ENCODE measurements at places on chromosomes 3 and 15. TPM values are rescaled to one million over a fixed set of nuclear protein-coding genes. Genes with fewer than 3 reads are reported as not detected.
A peak's percentile ranks its signal among the peaks of the same experiment; 100 is the strongest.

DNA sequence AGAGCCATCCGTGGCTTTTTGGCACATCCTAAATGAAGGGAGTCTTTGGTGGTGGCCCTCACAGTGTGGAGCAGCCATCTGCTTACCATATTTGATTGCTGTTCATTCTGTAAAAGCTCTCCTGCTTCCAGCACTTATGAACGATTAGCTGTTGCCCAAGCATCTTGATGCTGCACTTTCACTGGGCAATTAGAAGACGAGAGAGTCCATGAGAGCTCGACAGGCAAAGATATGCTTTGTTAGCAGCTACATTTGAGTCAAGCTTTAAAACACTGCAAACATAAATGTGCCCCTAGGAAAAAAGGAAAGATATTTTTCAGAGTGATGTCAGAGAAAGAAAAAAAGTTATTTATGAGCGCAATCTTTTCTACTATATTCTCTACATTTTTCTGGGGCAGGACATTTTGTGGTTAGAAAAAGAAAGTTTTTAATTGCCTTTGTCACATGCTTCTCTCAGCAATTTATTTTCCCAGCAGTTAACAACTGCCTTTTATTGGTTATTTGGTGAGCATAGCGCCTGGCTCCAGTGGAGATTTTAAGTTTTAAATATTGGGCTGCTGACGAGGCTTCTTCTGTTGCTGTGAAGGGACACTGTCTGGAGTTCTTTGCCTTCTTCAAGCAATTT lies 468.4 kb downstream of the C3orf38 start:
- no peaks in the 10 kb centered on the region for H3K36me3 ChIP-seq
- H3K27me3 ChIP-seq, result no peaks in the 10 kb centered on the region
- no peak overlapping the region for H3K27ac ChIP-seq
- no peak overlapping the region for H3K4me3 ChIP-seq
- DNase-seq, result no peak

- DNase-seq, result no peak
- no peak overlapping the region for H3K27ac ChIP-seq
- no peaks in the 10 kb centered on the region for H3K36me3 ChIP-seq
- no peak overlapping the region for H3K4me3 ChIP-seq
- H3K4me1 ChIP-seq, result no peaks in the 10 kb centered on the region
- H3K27me3 ChIP-seq, result no peaks in the 10 kb centered on the region
Measured at GRCh38 chr3:41532976-41533375, 333.7 kb downstream of the CTNNB1 start.

Gene CACNA2D3
- total RNA-seq, result not detected

- no peak overlapping the region for H3K4me3 ChIP-seq
- DNase-seq, result no peak
- no peaks in the 10 kb centered on the region for H3K4me1 ChIP-seq
- no peaks in the 10 kb centered on the region for H3K27me3 ChIP-seq
Measured at GRCh38 chr3:64621726-64622395, 65.9 kb downstream of the ADAMTS9 start.

- H3K27me3 ChIP-seq, result no peaks in the 10 kb centered on the region
- DNase-seq, result no peak
- H3K36me3 ChIP-seq, result peaks cover 5% of the 10 kb centered on the region
- H3K27ac ChIP-seq, result peak overlapping the region; percentile 70
- peaks cover 83% of the 10 kb centered on the region for H3K4me1 ChIP-seq
Measured at GRCh38 chr3:31227131-31227562, 305.6 kb upstream of the STT3B start.

DNA sequence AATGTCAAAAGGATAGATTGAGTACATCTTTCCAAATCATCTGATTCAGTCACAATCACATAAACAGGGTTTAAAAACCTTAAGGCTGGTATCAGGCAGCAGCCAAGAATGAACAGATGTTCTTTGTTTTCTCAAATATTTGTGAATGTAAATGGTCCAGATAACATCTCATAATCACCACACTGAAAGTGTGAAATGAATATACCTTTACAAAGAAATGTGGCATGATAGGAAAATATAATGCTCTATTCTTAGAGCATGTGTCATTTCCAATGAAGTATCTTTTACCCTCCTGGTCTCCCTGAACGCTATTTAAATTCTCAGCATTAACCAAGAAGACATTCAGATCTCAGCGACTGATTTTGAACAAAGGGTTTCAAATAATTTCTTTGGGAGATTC lies 8.8 kb upstream of the ACTC1 start:
- H3K36me3 ChIP-seq, result no peaks in the 10 kb centered on the region
- no peaks in the 10 kb centered on the region for H3K4me1 ChIP-seq
- no peak overlapping the region for H3K4me3 ChIP-seq
- no peak for DNase-seq
- no peak overlapping the region for H3K27ac ChIP-seq

Gene ZBTB47
- 1.4 TPM for total RNA-seq

- H3K4me1 ChIP-seq, result peaks cover 5% of the 10 kb centered on the region
- no peaks in the 10 kb centered on the region for H3K36me3 ChIP-seq
- H3K27ac ChIP-seq, result no peak overlapping the region
- peaks cover 61% of the 10 kb centered on the region for H3K27me3 ChIP-seq
- DNase-seq, result no peak
Measured at GRCh38 chr3:129974833-129975704, 549 bp downstream of the TRH start.

DNA sequence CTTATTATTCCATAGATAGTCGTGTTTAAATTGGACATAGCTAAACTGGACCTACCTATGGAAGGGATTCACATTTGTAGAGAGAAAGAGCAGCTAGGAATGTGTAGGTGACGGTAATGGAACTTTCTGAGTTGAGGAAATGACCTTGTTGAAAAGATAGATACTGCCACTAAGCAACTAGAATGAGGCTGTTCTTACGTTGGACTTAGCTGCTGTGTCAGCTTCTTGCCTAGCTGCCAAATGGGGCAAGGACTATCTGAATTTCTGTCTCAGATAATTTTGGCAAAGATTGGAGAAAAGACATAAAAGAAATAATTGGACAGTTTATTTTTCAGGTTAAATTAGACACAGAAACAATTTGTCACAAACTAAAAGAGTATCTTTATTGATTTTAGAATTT lies 68.8 kb downstream of the MEF2A start:
- no peak overlapping the region for H3K4me3 ChIP-seq
- H3K27ac ChIP-seq, result no peak overlapping the region
- H3K4me1 ChIP-seq, result peaks cover 14% of the 10 kb centered on the region
- no peaks in the 10 kb centered on the region for H3K27me3 ChIP-seq
- no peak for DNase-seq

GRCh38 chr3:186425788-186426730 lies 64.0 kb upstream of the DGKG start:
- no peak overlapping the region for H3K27ac ChIP-seq
- H3K4me3 ChIP-seq, result no peak overlapping the region
- no peaks in the 10 kb centered on the region for H3K4me1 ChIP-seq
- H3K27me3 ChIP-seq, result peaks cover 9% of the 10 kb centered on the region
- H3K36me3 ChIP-seq, result no peaks in the 10 kb centered on the region

Gene RARB
- total RNA-seq, result not detected

Gene KBTBD13
- not detected for total RNA-seq

Gene SLCO3A1
- 20.0 TPM for total RNA-seq

GRCh38 chr3:192570821-192571791 lies 156.2 kb downstream of the FGF12 start:
- H3K27ac ChIP-seq, result peak overlapping the region; percentile 35
- no peaks in the 10 kb centered on the region for H3K36me3 ChIP-seq
- H3K4me3 ChIP-seq, result peak overlapping the region; percentile 65
- H3K4me1 ChIP-seq, result peaks cover 9% of the 10 kb centered on the region
- peaks cover 23% of the 10 kb centered on the region for H3K27me3 ChIP-seq

DNA sequence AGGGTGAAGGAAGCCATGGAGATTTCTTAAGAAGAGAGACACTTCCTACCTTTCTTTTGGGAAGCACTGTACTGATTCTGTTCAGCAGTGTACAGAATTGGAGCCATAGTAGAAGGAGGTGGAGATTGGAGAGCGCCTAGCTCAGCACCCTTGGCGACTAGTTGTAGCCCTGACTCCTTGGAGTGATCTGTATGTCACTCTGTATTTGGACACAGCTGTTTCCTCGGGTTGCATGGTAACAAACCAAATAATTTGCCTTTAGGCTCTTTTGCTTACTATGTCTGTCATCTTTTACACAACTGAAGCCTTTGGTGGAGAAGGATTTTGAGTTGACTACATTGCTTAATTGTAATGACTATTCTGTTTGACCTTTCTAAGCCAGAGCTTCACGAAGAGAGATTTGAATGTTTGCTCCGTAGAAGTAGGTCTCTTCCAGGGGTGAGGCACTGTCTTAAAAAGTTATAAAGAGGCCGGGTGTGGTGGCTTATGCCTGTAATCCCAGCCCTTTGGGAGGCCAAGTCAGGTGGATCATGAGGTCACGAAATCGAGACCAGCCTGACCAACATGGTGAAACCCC lies 77.1 kb downstream of the AKAP13 start:
- peaks cover 1% of the 10 kb centered on the region for H3K36me3 ChIP-seq
- H3K27me3 ChIP-seq, result no peaks in the 10 kb centered on the region
- H3K4me3 ChIP-seq, result no peak overlapping the region
- no peak for DNase-seq

GRCh38 chr15:74196175-74196574 lies 6.4 kb downstream of the STRA6 start:
- no peak overlapping the region for H3K27ac ChIP-seq
- no peaks in the 10 kb centered on the region for H3K36me3 ChIP-seq
- H3K27me3 ChIP-seq, result no peaks in the 10 kb centered on the region
- no peaks in the 10 kb centered on the region for H3K4me1 ChIP-seq

Gene ARGFX
- total RNA-seq, result not detected

DNA sequence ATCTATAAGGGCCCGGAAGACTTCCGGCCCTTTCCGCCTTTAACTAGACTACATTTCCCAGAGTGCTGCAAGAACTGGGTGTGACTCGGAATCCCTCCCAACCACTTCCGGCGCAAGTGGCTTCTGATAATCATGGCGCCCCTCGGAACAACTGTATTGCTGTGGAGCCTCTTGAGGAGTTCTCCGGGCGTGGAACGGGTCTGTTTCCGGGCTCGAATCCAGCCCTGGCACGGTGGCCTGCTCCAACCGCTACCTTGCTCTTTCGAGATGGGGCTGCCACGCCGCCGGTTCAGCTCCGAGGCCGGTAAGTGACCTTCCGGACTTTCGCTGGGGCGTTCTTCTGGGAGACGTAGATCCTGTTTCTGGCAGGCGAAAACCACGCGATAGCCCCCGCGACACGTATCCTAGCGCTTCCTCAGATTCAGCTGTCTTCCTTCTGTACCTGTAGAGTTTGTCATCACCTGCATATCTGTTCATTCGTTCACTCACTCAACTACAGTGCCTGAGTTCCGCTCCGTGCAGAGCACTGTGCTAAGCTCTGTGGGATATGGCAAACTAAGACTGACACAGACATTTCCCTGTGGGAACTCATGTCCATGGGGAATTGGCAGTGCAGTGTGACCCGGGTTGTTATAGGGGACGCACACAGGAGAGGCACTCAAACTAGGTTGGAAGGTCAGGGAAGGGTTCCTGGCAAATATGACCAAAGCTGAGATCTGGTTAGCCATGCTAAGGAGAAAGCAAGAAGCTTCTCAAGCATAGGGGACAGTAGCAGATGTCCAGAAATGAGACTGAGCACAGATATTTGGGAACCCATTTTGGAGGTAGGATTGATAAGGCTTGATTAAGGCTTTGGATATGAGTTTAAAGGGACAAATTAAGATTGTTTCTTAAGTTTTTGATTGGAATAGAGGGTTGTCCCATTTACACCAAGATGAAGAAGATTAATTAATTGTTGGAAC lies at the start of gene MRPS22:
Gene MRPS22 (plus strand): TSS at position 126 of the 962 bp plus-strand sequence. CDS start 7 bp downstream, at position 133.
- peaks cover 3% of the 10 kb centered on the region for H3K27me3 ChIP-seq
- peaks cover 14% of the 10 kb centered on the region for H3K4me1 ChIP-seq
- DNase-seq, result peak; percentile 79
- H3K36me3 ChIP-seq, result peaks cover 14% of the 10 kb centered on the region
- H3K27ac ChIP-seq, result peak within 1 kb of the TSS; percentile 87

Gene RBP2
- total RNA-seq, result not detected

Measured in activated T-helper 1 cell treated with anti-CD3 and anti-CD28 coated beads, Interleukin-12 subunit alpha, Interleukin-12 subunit beta, Interleukin-2, Interleukin-4 antibody, amounts not matched to agents 30 ng/mL and 10 ng/mL and 1 ng/mL, durations not matched to agents 14 hours and 24 hours and 36 hours (primary cell).